GM13976 (cell line): ENCODE measurements at places on chromosomes 6 and 20.

- DNase-seq = peak; percentile 32
These were observed at the start of gene FLRT3 for GRCh38 chr20:14337400-14338171. TSS of gene FLRT3 (minus strand) at chr20:14337612. CDS start at chr20:14327506, 10,106 bp downstream.

DNA sequence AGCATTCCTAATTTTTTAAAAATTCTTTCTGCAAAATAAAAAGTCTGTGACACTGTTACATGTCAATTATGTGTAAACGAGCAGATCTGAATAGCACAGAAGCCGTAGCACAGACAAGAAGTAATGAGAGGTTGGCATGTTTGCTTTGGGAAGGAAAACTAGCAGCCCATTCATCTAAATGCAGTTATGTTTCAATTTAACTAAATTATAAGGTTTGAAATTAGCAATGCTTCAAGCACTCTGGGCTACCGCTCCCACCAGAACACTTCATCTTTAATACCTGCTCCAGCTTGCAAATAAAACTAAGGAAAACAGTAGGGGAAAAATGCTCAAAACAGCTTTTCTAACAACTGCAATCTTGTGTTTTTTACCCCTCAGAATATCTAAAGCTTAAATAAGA, 73.9 kb downstream of the PTPRK start:
- DNase-seq = no peak

DNA sequence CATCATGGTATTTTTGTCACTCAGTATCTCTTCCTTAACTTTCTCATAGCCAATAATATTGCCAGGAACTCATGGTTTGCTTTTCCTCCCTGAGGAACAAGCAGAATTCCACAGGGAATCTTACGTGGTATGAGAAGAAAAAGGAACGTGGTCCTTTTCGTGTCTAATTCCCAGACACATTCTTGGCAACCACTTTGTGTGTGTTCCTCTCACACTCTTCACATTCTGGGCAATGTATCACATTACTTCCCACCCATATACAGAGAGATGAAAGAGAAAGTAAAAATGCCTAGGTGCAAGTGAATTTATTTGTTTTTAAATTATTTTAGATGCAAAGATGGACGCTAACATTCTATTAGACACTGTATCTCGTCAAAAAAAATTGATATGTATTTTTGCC, 102.7 kb downstream of the PTPRK start:
- DNase-seq = no peak

GRCh38 chr6:144365271-144365670, 80.1 kb downstream of the UTRN start:
- DNase-seq = no peak

GRCh38 chr6:79702691-79703090, 71.6 kb downstream of the SH3BGRL2 start:
- no peak for DNase-seq

DNA sequence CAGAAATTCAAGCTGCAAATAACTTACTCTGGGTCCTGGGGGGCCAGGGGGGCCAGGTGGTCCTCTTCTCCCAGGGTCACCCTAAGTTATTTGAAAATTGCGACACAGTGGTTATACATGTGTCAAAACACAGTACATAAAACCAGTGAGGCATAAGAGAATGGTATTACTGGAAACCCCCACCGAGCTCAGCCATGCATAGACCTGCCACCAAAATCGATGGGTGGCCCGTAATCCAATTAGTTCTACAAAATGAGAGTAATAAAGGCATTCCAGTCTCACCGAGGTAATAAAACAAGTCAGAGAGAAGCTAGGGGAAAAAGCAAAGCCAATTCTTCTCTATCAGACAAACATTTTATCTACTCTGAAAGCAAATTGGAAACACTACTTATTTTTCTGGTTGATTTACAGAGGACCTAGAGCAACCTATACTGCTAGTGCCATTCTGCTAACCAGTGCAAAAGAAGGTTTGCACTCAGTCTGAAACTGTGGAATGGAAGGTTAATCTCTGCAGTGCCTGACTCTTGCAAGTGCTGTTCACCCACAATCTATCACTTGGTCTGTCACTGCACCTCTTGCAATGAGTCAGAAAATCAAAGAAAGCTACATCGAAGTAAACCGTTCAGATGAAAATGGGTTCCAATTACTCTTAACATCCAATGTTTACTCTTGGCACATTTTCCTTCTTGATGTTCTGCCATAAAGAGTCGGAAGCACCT, 32.4 kb downstream of the COL9A1 start:
- DNase-seq = no peak

DNA sequence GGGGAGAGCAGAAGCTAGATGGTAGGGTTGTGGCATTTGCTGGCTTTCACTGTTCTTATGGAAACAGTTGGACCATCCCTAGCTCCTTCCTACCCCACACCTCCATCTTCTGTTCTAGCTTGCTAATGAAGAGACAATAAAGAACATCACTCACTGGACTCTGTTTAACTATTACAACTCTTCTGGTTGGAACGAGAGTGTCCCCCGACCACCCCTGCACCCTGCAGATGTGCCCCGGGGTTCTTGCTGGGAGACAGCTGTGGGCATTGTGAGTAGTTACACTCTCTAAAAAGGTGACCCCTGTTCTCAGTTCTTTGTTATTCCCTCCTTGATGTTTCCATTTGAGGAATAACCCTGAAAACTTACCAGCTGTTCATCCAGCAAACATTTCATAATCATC, 40.4 kb upstream of the NOP56 start:
- DNase-seq = no peak

DNA sequence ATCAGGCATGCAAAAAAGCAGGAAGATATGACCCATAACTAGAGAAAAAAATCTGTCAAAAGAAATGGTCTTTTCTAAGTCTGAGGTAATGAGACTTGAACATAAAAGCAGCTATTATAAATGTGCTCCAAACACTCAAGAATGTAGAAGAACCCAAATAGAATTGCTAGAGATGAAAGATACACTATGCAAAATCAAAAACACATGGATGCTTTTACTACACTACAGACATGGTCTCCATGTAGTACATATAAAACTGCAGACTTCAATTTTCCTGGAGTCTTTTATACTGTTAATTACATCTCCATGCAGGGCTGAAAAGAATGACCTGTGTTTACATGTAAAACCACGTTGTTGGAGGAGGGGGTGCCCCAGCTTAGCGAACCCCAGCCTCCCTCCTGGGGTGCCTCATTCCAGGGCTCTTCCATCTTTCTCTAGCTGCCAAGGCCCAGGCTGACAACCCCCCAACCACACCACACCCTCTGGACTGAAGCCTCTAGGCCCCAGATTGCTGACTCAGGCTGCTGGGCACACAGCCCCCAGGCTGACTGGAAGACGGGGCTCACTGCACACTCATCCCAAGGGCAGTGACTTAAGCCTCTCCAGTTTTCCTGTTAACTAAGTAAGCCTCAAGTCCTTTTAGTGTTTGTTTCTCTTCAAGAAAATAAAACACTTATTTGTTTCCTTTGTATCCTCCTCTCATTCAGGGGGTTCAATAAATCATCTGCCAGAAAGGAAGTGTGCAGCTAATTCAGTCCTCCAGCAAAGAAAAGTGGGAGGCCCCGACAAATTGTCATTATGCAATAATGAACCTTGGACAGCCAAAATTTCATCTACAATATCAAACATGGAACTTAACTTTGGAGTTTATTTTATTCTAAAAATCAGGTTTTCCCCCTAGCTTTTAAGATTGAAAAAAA, 26.0 kb upstream of the PLAGL1 start:
- DNase-seq = no peak

- DNase-seq = peak; percentile 43
These were observed 172.2 kb downstream of the AIG1 start for GRCh38 chr6:143232849-143233248.

- DNase-seq = no peak
These were observed 5.2 kb downstream of the OR11A1 start for GRCh38 chr6:29451471-29452193.

DNA sequence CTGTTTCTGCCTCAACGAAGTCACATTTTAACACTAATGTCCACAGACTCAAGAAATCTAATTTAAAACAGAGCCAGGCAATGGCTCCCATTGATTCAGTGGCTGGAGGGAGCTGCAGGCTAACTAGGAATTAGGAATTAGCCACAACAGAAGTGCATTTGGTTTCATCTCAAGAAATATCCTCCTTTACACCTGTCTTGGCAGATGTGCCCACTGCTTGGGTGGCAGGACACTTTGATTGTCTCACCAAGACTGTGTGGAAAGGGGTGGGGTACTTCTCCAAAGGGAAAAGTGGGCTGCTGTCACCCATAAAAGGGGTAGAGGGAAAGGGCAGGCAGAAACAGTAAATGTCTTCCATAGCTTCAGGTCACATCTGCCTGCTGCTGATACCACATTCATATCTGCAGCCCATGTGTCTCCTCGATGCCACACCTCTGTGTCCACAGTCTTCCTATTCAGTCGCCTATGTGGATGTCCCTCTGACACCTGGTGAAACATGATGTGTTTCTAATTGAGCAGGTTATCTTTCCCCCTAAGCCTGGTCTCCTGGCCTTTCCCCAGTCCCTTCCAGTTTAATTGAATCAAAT, 10.9 kb upstream of the OSER1 start:
- no peak for DNase-seq

GRCh38 chr20:23178806-23179205, 92.7 kb upstream of the CD93 start:
- no peak for DNase-seq

GRCh38 chr6:48099713-48100587, 11.0 kb downstream of the PTCHD4 start:
- DNase-seq = no peak

GRCh38 chr20:35669221-35669620, 4.5 kb upstream of the CPNE1 start:
- DNase-seq = no peak

DNA sequence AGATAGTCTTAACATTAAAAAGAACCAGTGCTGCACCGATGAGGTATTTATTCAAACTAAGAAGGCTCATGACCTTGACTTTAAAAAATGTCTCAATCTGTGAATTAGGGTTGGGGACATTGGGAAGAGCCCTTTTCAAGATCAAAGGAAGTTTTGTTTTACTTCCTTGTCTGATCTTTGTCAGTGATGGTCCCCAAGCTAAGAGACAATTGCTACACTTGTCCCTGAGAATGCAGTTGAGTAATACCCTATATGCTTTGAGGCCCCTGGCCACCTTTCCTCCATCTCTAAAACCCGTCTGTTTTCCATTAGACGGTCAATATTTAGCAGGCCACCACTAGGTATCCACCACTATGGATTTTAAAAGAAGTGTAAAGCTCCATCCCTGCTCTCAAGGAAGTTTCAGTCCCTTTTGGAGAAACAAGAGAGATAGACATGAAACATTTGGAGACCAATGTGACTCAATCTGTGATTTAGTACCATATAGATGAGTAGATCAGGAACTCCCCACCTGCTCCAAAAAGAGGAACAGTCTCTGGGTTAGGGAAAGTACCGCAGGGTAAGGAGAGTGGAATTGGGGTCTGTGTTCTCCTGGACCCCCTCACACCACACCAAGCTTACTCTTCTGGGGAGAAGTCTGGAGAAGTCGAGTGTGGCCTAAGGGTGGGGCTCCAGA, 99.1 kb upstream of the ISM1 start:
- DNase-seq = peak; percentile 13

DNA sequence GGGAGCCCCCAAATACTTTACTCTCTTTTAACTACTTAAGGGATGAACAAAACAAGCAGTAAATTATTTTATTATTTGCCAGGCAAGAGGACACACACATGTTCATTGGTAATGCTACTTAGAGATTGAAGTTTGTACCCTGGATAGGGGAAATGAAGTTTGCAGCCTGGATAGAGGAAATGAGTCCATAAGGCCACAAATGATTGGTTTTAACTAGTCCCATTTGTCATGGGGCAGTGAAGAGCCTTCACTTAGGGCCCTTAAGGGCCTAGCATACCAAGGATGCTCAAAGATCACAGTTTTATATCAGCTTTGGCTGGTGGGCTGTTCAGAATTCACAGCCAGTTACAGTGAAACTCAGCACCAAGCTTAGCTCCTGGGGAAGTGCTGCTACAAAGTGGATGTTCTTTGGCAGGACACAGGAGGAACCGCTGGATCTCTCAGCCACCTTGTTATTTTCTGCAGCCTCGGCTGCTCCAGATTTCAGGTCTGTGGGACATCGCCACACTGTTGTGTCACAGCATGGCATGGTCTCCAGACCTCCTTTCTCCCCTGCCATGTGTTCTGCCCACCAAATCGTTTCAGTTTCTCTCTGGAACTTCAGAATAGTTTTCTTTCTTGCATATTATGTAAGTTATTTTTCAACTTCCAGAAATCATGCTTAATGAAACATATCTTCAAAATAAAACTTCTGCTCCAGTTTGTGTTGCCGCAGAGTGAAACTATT, 41.8 kb downstream of the NCOA7 start:
- DNase-seq = no peak

DNA sequence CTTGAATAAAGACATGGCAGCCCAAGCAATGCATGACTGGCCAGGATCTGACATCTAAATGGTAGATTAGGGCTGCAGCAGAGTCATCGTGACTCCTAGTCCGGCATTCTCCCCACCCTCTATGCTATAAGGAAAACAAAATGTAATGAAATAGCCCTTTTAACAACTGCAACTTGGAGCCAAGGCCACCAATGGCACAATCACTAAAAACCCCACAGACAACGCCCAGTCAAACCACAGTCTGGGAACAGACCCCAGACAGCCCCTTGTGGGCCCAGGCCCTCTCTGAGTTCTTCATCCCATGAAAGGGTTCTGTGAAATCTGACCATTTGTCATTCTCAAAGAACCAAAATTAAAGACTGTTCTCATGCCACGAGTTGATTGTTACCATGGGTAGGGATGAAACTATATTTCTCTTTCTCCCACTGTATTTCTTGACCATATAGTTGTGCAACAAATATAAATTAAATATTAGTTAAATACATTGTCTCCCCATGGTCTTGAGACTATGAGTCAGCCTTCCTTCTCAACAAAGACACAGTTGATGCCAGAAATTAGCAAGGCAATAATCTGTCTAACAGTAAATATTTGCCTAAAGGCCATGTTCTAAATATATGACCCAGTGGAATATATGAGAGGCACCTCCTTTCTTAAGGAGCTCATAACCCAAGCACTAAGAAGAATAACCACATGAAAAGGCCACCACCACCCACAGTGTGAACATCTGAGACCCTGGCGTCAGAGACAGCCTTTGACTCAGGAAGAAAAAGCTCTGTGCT, 85.6 kb upstream of the SSTR4 start:
- DNase-seq = no peak

- DNase-seq = no peak
These were observed 29.0 kb upstream of the GTSF1L start for GRCh38 chr20:43755851-43756250.

- DNase-seq = no peak
These were observed 70.0 kb downstream of the FAM50B start for GRCh38 chr6:3919130-3919628.

- DNase-seq = peak; percentile 7
These were observed 438.4 kb upstream of the ADGRB3 start for GRCh38 chr6:68196645-68197044.

- DNase-seq = no peak
These were observed 3.1 kb upstream of the RRAGD start for GRCh38 chr6:89415185-89415584.

GRCh38 chr6:901696-902460, 208.9 kb upstream of the EXOC2 start:
- DNase-seq = no peak

DNA sequence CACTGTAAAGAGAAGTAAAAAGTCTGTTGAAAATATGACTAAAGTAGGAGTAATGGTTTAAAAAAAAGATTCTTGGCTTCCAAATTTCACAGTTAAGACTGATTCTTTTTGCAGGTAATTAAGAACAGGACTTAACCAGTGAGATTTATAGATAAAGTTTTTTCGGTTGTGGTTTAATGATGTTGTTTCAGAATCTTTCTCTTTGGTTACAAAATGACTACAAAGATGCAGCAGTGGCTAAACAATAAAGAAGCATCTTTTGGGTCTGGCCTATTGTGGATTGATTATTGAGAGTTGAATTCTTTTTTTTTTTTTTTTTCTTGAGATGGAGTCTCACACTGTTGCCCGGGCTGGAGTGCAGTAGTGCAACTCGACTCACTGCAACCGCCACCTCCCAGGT, 109.7 kb downstream of the AKAP7 start:
- no peak for DNase-seq
